ENCODE measurements at places on chromosomes 7 and 10.
A peak's percentile ranks its signal among the peaks of the same experiment; 100 is the strongest.

GRCh38 chr7:85103962-85104361 is 82.9 kb downstream of the SEMA3D start:
- DNase-seq, result no peak

- DNase-seq, result no peak
Observed at GRCh38 chr10:78341953-78342614, 308.4 kb downstream of the RPS24 start.

GRCh38 chr7:33813331-33813730 is 92.0 kb upstream of the BMPER start:
- no peak for DNase-seq

DNA sequence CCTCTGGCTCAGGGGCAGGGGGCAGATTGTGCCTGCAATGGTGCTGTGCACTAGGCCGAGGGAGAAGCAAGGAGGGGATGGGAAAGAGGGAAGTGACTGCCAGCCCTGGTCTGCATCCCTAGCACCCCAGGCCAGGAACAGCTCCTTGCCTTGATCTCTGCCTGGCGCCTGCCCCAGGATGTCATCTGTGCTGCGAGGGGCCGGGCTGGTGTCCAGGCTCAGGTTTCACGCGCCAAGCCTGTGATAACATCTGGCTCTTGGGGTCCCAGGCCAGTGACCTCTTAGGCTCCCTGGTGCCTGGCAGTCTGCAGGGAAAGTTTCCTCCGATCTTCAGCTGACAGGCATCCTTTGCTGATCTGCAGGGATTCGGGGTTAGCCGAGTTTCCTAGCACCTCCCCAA is 193.5 kb upstream of the GPR26 start:
- DNase-seq, result no peak

DNA sequence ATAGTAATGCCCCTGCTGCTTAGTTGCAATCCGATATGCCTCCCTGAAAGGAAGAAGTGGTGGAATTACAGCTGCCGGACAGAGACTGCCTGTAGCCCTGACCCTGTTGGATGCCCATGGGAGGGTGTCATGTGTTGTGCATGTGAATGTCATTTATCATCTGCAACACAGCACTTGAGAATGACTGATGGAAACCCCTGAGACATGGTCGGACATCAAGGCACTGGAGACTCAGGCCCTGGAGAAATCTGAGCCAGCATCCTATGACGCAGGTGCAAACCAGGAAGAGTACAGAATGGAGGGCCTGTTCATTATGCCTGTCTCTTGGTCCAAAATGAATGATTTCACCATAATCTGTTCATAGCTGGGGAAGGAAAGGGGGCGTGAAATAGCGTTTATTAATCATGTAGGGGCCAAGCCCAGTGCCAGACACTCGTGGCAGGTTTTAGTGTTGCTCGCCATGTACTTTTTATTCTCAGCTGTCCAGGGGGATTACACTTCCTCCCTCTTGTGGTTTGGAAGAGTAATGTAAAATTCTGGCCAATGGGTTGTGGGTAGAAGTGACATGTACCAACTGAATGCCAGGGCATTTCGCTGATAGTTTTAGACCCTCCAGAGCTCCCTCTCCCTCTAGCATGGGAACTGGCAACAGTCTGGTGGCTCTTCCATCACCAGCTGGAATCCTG is 23.0 kb upstream of the LEP start:
- no peak for DNase-seq

DNA sequence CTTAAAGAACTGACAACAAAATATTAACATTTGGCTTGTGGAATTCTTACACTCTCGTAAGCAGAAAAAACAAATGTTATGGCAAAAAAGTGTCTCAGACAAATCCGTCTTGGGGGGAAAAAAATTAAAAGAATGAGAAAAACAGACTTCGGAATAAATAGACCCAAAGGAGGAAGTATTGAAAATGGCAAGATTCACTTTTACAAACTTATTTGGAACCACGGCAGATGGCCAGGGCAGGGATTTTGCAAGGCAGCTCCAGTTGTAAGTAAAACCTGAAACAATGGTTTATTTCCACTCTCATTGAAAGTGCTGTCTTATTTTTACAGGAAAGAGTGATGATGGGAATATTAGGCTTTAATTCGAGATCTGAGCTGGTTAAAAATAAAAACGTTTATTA is 1.5 kb upstream of the ZNF438 start:
- DNase-seq, result no peak

- no peak for DNase-seq
Observed at GRCh38 chr10:33234831-33235237, 99.6 kb downstream of the NRP1 start.

DNA sequence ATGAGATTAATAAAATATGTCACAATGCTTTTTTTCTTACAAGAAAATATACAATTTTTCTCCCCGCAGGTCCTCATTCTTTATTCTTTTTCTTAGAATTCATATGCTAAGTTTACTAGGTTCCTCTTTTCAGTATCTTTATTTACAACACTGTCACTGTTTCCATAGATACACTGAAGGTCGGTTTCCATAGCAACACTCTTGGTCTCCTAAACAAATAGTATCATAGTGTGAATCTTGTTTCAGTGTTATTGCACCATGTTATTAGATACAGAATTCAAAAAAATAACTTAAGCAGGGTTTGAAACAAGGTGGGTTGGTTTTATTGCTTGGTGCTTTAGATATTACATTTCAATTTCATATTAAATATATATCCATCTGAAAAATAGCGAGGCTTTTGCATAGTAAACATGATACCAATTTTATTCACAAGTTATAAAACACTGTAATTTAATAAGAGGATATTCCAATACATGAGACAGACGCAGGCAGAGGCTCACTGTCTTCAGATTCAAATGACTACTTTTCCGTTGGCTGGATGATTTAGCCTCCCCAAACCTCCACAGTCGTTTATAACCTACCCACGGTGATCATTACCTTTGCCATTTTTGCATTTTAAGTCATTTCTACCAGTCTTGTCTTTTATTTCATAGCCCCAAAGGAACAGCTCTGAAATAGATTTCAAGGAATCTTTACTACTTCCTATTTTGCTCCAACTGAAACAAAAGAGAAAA is 88.9 kb upstream of the KLF6 start:
- DNase-seq, result no peak

DNA sequence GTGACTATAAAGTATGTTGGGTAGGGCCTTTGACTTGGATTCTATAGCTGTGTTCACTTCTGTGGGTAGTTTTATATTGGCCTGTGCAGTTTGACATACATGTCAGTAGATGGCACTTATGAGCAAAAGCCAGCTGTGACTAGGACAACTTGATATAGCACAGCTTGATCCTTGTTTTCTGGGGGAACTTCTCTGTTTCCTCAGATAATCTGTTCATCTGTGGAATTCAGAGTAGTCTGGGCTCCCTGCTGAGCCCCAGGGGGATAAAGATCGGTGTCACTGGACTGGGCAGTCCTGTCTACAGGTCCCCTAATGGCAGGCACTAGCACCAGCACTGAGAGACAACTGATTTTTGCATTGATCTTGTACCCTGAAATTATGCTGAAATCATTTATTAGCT is 25.4 kb downstream of the CYP2C9 start:
- DNase-seq, result no peak

GRCh38 chr10:127243490-127244272 is 47.3 kb upstream of the INSYN2A start:
- DNase-seq, result no peak

- peak; percentile 13 for DNase-seq
Observed at GRCh38 chr7:35185908-35186731, 67.8 kb downstream of the TBX20 start.

DNA sequence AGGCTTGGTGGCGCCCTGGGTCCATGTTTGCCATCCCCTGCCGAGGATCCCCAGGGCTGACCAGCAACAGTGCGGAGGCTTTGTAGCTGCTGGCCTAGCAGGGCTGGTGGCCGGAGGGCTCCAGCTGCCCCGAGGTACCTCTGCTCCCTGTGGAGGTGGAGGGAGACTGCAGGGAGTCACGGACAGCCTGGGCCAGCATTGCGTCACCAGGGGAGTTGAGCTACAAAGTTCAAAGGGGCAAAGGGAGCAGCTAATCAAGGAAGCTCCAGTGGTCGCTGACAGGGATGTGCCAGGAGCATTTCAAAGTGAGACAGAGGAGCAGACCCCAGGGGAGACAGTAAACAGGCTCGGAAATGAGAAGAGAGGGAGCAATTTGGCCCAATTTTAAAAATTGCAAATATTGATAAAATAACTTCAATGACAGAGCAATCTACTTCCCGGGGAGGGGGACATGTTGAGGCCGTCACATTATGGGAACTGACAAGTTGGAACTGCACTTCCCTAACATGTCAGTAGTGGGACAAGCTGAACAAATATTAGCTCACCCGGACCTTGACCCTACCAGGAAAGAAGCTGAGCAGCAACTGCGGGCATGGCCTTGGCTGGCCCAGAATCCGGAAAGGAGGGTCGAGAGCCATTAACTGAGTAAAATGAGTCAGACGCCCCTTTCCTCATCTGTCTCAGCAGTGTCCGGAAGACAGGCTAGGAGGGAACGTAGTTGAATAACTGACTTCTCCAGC is 39.4 kb downstream of the BTBD16 start:
- DNase-seq, result no peak

DNA sequence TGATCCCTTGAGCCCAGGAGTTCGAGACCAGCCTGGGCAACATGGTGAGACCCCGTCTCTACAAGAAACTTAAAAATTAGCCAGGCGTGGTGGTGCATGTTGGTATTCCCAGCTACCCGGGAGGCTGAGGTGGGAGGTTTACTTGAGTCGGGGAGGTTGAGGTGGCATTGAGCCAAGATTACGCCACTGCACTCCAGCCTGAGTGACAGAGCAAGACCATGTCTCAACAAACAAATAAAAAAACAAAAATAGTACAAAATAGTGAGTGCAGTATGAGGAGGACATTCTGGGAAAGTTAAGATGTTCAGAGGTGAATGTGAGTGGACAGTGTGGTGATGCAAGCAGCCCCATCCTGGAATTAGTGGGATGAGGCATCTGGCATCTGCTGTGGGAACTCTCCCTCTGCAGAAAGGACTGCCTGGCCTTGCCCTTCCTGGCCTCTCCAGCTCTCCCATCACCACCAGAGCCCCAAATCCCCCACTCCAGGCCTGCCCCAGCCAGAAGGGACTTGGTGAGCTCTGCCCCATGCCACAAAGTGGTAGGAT is 96.6 kb upstream of the PARD3 start:
- DNase-seq, result no peak

DNA sequence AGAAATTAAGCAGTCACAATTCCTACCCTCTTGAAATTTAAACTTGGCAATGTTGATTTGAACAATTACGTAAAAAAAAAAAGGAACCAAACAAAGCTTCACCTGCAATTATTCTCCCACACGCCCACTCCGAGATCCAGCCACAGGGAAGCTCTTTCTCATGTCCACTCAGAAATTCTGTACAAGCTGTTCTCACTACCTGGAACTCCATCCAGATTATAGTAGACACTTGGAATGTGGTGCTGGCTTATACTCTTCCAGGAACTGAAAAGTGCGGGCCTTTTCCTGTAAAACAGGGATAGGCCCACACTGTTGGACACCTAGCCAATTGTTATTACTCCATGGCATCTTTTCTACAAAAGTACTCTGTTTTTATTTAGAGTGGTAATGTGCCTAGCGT is 20.3 kb upstream of the TOMM7 start:
- DNase-seq, result no peak

- no peak for DNase-seq
Observed at GRCh38 chr7:40276061-40276460, 141.3 kb downstream of the SUGCT start.

DNA sequence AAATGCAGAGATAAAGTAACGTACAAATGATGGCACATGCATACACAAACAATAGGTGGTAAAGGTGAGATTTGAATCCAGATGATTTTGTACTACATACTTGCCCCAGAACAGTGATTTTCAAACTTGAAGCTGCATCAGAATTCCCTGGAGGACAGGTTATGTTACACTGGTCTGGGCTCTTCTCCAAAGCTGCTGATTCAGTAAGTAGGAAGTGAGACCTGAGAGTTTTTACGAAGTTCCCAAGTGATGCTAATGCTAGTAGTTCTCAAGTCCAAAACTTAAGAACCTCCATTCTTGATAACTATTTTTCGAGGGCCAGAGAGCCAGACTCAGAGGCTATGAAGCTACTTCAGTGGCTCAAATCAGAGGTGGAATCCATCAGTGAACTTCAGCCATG is 159.0 kb upstream of the POM121L12 start:
- DNase-seq, result no peak

DNA sequence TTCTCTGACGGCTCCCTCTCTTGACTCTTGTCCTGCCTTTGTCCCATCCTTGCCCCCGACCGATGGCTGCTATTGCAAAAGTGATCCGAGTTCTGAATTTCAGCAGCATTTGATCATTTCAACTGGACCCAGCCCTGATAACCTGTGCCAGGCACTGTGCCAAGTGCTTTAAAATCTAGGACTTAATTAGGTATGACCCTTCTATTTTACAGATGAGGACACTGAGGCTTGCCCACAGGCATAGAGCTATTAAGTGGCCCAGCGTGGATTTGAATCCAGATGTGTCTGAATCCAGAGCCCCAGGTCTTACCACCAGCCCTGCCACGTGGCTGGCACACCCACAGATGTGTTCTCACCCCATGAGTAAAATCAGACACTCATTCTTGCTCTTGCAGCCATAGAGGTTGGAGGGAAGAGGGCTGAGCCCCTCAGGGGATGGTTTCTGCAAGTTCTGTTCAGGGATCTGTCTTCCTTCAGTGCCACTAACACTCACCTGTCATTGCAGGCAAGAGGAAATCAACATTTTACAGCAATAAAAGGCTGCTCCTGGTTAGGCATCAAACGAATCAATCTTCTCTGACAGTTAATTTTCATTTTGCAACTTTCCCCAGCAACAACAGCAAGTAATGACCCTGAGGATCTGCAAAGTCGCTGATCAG is 101.2 kb downstream of the GRID1 start:
- DNase-seq, result no peak

- DNase-seq, result no peak
Observed at GRCh38 chr10:2925631-2926030, 141.7 kb upstream of the PFKP start.

DNA sequence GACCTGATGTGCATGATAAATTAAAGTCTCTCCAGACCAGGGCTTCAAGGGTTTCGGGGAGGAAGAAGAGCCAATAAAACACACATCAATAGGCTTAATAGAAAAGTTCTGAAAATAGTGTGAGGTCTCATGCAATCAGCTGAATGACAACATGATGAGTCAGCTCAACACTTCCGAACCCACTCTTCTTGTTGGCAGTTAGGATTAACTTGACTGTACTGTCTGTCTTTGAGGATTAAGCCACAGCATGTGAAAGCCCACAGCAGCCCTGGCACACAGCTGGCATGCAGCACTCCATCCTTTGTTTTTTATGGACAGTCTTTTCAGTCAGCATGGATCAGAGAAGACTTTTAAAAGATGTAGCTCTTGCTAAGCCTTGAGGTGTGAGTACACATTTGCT is 526.9 kb upstream of the VSTM2A start:
- no peak for DNase-seq
